ENCODE measurements at places on chromosomes 16 and 17.

GRCh38 chr16:87712184-87712762 lies 53.5 kb downstream of the KLHDC4 start:
- no peak for DNase-seq

GRCh38 chr17:18319604-18320256 lies 4.6 kb downstream of the SMCR8 start:
- DNase-seq: peak; percentile 50

- peak; percentile 59 for DNase-seq
These were observed 2.5 kb upstream of the ZNF423 start for GRCh38 chr16:49858200-49859124.

DNA sequence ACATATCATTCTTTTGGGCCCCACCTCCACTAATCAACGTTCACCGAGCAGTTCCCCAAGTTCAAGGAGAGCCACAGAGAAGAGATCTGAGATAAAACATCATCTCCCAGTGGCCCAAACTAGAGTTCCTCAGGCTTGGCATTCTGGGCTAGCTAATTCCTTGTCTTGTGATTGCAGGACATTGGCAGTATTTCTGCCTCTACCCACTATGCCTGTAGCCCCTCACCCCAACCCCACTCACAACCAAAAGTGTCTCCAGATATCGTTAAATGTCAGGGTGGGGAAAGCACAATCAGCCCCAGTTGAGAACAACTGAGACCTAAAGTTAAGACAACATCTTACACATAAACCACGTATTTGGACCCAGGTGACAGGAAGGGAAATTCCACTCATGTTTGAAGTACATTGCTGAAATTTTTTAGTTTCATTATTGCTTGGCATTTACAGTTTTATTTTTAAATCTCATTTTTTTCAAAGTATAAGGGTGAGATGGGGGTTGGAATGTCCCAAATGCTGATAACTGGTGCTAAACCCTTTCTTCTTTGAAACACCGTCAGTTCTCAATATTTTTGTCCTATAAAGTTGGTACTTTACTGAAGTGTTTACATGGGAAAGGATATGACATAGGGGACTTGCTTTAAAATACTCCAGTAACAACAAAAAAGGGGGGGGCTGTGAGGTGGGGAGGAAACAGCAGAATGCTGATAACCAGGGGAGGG lies 13.6 kb downstream of the ZC3H7A start:
- no peak for DNase-seq

- DNase-seq: no peak
These were observed 6.6 kb upstream of the TEKT3 start for GRCh38 chr17:15348021-15348420.

DNA sequence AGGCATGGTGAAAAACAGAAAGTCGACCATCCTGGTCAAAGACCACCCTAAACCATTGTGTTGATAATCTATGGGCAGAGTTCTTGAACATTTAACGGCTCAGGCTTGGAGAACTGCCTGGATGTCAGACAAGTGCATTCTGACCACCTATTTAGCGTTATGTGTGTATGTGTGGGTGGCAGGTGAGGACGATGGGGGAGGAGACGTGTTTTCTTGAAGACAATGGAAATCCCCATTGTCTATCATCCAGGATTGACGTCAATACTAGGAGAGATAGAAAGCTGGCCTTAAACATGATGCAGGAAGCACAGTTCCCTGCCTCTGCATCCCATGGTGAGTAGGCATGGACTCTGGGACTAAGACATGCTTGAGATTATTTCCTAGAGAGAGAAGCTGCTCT lies 157.4 kb upstream of the MAF start:
- DNase-seq: no peak

DNA sequence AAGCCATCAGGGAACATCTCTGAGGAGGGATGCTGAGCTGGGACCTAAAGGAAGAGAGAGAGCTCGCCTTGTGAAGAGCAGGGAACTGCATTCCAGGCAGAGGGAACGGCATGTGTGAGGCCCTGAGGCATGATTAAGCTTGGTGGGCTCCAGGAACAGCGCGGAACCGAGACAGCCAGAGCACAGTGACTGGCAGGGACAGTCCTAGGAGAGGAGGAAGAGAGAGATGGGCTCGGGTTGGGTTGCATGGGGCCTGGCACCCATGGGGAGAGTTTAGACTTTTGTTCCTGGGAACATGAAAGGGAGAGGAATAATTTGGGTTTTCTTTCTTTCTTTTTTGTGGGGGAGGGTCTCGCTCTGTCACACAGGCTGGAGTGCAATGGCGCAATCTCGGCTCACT lies 39.2 kb upstream of the CPNE2 start:
- no peak for DNase-seq

GRCh38 chr17:76050538-76051467 lies 21.5 kb downstream of the SRP68 start:
- DNase-seq: no peak

Data from NCI-H1694 (cell line).